ENCODE measurements at places on chromosomes 4 and X.

DNA sequence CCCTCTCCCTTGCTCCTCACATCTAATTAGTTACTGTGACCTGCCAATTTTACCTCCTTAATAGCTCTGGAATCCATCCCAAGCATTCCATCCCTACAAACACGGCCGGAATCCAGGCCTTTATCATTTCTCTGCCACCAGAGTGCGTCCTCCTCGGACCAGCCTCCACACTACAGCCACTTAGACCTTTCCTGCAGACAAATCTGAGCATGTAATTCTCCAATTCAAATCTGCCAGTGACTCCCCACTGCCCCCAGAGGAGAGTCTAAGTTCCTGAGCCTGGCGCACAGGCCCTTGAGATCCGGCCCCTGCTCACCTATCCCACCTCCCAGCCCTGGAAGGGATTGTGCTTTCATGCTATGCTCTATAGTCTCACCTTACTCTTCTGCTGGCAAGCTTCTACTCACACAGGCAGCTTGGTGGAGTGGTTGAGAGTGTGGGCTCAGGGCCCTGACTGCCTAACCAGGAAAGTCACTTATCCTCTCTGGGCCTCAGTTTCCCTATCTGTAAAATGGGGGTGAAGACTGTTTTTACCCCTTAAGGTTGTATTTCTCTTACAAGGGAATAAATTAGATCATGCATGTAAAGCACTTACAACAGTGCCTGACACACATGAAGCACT lies 31.2 kb downstream of the PJA1 start:
- no peak for DNase-seq

DNA sequence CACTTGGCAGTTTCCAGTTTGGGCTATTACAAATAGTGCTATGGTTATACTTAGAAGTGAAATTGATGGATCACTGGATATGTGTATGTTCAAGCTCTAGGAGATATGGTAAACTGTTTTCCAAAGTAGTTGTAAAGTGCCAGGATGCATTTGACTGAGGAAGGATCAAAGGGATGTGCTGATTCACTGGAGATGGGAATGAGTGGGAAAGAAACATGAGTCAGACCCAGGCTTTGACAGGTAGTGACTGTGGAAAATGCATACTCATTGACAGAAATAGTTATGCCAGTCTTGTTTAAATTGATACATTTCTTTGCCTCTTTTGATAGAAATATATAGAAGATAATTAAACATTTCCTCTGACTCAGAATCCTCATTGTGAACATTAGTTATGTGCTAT lies 77.9 kb downstream of the CEP135 start:
- no peak for DNase-seq

GRCh38 chr4:161936625-161937550 lies 226.9 kb downstream of the FSTL5 start:
- no peak for DNase-seq

GRCh38 chrX:138845786-138846185 lies 134.3 kb upstream of the FGF13 start:
- no peak for DNase-seq

- no peak for DNase-seq
Observed at GRCh38 chrX:330726-331150, 12.1 kb upstream of the GTPBP6 start.

- DNase-seq = no peak
Observed at GRCh38 chr4:158816955-158817354, 48.1 kb downstream of the FNIP2 start.

DNA sequence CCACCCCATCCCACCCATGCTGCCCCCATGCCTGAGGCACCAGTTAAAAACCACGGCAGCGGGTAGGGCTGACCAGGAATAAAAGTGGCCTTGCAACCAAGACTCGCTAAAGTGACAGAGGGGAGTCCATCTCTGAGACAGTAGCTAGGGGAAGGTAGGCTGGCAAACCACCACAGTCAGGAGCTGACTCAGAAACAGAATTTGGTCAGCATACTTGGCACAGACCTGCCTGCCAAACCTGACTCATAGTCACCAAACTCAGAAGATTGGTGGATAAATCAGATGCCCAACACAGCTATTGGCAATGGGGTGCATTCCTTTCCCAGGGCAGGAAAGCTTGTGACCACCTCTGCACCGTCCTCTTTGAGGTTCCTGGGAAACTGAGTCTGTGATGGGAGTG lies 193.8 kb downstream of the BCOR start:
- DNase-seq = no peak

- DNase-seq = peak; percentile 62
Observed at GRCh38 chrX:65034668-65035445, 58.6 kb upstream of the ZC4H2 start.

DNA sequence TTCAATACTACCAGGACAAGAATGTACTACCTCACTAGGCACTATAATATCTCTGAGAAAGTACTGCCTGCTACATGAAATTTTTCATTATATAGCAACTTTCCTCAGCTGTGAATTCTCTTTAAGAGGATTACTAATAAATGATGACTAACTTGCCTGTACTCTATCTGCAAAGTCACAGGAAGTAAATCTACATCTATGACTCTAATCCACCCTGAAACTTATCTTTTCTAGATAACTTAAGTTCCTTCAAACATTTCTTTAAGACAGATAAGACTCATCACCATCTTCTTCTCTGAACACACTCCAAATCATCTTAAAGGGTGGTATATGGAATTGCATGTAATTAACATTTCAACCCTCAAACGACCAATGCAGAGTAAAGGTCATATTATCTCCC lies 28.8 kb downstream of the RPS6KA3 start:
- DNase-seq = no peak

- DNase-seq = no peak
Observed at GRCh38 chrX:30301963-30302362, 7.2 kb downstream of the NR0B1 start.

DNA sequence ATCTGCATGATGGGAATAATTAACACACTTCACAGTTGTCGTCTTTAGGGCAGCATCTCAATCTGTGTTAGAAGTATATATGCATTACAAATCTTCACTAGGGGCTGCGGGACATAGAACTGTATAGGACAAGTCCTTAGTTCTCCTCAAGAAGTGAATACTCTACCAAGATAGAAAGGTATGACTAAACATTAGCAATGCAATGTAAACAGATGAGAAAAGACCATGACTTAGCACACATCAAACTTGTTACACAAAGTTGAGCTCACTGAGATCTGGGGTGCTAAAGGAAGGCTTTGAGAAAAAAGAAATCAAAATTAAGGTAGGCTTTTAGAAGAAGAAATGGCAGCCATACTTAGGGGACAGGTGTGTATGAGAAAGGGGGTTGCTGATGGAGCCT lies 182.1 kb upstream of the MAP3K15 start:
- no peak for DNase-seq

- no peak for DNase-seq
Observed at GRCh38 chr4:99536271-99536670, 25.4 kb downstream of the C4orf17 start.

- no peak for DNase-seq
Observed at GRCh38 chrX:10582215-10582733, 38.1 kb downstream of the MID1 start.

- DNase-seq = no peak
Observed at GRCh38 chr4:81606801-81607501, 135.2 kb upstream of the RASGEF1B start.

GRCh38 chr4:39365360-39365759 lies 802 bp downstream of the RFC1 start:
- DNase-seq = no peak

DNA sequence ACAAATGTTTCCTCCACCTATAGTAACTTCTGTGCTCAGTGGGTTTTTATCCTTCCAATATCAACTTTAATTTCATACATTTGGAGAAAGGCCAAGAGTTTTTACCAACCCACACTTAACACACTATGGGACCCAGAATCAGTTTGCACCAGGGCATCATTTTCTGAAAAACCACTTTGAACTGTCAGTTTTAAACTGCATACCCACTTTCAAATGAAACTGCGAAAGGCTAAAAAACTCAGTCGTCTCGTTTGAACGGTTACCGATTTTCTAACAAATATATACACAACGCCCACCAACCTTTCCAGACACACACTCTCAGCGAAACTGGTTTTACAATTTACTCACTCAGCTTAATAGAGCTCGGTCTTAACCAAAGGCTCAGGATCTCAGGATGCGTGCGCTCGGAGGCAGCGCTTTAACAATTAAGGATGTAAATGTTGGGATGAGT lies 376 bp downstream of the ABCG2 start:
- no peak for DNase-seq

DNA sequence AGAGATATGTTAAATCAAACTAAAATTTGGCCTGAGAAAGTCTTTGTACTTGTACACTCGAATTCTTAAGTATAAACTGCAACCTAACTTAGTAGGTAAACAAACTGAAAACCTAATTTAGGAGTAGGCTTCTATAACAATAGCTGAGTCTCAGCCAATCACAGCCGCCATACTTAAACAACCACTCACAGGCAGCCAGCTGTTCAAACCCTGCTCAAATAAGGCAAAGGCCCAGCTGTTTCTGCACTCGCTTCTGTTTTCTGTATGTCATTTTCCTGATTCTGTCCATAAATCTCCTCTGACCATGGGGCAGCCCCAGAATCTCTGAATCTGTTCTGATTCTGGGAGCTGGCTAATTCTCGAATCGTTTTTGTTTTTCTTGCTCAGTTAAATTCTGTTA lies 7.8 kb upstream of the PLS3 start:
- DNase-seq = no peak

DNA sequence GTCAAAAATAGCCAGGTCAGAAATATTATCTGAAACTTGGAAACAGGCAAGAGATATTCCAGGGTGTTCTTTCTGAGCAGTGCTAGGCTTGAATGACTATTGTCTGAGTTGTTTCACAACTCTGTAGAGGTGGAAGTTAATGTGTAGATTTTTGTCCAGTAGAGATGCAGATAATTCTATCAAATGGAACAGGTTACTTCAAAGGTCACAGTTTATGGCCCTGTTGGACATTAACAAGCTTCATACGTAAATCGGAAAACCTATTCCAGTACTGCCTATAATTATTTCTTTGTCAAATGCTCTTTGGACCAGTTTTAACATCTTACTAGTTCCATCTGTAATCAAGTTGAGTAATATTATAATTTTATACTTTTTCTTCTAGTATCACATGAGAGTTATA lies 1639.4 kb upstream of the TENM3 start:
- DNase-seq = no peak

DNA sequence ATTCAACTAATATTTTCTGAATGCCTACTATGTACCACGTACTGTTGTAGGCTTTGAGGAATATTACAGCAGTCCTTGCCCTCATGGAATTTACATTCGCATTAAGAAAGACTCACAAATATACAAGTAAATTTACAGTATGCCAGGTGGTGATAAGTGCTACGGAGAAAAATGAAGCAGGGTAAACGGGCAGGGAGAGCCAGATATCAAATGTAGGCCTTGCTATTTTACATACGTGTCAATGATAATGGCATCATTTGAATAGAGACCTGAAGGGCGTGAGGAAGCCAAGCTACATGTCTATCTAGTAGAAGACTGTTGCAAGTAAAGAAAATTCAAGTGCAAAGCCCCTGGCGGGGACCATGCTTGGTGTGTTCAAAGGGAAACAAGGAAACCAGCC lies 65.2 kb downstream of the AMMECR1 start:
- no peak for DNase-seq

All from stimulated activated CD4-positive, alpha-beta T cell treated with anti-CD3 and anti-CD28 coated beads, Interleukin-1b, Interleukin-23, amount 100 ng/mL, for 1 hour (primary cell).